HepG2 (cell line): ENCODE measurements at places on chromosomes 1 and 21. TPM values are rescaled to one million over a fixed set of nuclear protein-coding genes. Genes with fewer than 3 reads are reported as not detected.

Gene PAQR6
- 1.4 and 2.0 TPM in 2 replicates for polyA plus RNA-seq

Gene ASAP3
- 32.6 and 39.4 TPM in 2 replicates for polyA plus RNA-seq

Gene TMPRSS3
- 16.9 and 17.8 TPM in 2 replicates for polyA plus RNA-seq

Gene SLC50A1
- 46.8 and 49.5 TPM in 2 replicates for polyA plus RNA-seq

Gene RAB7B
- polyA plus RNA-seq = 0.05 and 0.39 TPM in 2 replicates

Gene ATP6V1G3
- not detected in 2 replicates for polyA plus RNA-seq

DNA sequence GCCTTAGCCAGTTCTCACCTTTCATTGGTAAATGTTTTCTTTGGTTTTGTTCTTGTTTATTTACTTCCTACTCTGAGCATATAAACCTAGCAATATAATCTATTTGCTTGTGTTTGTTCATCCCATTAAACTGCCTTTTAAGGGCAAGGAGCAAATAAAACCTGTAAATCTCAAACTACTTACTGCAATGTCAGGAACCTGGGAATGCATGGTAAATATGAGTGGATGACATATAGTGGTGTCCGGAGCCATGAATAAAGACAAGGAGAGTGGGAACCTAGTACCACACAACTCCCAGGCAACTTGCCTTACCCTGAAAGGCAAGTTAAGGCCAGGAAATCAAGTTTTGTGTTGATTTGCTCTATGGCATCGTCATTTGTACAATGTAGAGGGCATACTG is 1133.7 kb upstream of the NCAM2 start:
- DNase-seq = no peak

GRCh38 chr1:63523738-63524137 is 413 bp downstream of the EFCAB7 start:
- no peak for DNase-seq

- DNase-seq = no peak
These were observed 28.0 kb upstream of the NRDC start for GRCh38 chr1:51906306-51907078.

GRCh38 chr1:201708085-201708512 is 120.9 kb upstream of the IPO9 start:
- no peak for DNase-seq

DNA sequence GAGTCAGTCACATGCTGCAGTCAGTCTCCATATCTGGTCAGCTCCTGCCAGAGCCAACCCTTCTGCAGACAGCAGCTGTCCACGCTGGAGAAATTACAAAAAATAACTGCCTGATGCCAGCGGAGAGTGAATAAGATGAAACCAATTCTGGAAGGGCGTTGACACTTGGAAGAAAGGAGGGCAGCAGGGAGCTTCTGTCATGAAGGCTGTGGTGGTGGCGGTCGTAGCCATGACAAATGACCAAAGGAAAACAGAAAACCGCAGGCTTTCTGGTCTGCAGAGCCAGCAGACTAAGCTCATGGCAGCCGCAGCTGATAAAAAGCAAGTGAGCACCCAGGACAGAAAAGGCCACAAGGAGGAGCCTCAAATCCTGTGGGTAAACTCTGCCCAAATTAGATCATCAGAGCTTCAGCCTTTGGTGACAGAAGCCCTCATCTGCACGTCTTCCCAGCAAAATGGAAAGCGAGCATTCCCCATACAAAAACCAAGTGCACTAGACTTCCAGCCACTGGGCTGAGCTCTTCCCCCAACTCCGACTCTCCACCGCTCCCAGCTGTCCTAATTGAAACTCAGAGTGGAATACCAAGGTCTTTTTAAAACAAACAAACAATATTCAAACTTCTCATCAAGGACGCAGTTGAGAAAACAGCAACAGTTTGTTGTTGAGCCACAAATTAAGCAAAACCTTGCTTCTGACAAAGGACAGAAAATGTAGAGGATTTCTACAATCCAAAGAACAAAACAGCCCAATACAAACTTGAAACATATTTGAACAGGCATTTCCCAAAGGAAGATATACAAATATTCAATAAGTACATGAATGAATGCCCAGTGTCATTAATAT is 28.7 kb downstream of the RSPH1 start:
- DNase-seq = peak; percentile 6

DNA sequence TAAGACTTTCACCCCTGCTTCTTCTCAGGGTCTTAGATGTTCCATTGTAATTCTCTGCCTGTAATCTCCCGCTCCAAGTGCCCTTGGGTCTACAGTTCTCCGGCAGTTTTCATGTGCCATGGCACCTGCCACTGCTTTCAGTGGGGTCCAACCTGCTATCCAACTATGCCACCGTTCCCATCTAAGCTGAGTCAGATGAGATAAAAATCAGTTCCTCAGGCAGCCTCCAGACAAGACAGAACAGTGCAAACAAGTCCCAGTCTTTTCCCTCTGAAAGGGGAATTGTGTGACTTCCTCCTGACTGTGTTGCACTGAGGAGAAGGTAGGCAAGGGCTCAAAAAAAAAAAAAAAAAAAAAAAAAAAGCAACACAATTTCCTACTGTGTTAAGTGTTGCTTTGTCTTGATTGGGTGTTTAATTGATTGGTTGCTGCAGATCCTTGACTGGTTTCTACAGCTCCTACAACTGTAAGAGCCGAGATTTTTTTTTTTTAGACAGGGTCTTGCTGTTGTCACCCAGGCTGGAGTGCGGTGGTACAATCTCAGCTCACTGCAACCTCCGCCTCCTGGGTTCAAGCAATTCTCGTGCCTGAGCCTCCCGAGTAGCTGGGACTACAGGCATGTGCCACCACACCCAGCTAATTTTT is 50.7 kb downstream of the EBNA1BP2 start:
- no peak for DNase-seq

GRCh38 chr1:211714154-211714553 is 38.7 kb upstream of the NEK2 start:
- DNase-seq = no peak

DNA sequence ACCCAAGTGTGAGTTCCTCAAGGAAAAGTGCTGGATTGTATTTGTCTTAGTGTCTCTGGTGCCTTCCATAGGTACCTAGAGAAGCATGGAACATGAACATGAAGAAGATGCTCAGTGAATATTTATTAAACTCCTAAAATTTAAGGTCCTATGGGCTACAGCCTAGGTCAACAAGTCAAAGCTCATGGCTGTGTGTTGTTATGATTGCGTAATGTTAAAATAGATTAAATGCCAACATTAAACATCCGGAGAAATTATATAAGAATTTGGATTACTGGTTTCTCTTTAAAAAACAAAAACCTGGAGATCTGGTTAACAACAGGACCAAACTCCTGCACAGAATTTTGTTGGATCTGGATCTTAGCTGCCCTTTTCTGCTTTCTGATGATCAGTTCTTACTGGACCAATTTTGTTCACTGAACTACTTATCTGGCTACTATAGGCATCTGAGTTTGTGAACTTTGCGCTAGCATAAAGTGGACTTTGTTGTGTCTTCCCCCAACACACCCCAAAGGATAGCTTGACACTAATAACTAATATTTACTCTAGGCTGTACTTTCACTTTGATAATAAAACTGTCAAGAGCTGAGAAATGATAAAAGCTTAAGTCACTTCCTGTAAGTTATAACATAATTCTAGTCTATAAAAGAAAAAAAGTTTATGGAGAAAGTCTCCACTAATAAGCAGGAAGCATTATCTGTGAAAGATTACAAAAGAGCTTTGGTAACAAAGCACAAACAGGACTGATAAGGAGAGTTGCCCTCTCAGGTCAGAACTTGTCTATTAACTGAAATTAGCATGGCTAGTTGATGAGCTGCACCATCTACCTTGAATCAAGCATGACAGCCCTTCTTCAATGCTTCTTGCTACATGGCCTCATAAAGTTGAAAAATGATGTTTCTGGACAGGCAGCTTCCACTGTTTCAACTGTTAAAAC is 20.7 kb downstream of the F5 start:
- DNase-seq = peak; percentile 65

DNA sequence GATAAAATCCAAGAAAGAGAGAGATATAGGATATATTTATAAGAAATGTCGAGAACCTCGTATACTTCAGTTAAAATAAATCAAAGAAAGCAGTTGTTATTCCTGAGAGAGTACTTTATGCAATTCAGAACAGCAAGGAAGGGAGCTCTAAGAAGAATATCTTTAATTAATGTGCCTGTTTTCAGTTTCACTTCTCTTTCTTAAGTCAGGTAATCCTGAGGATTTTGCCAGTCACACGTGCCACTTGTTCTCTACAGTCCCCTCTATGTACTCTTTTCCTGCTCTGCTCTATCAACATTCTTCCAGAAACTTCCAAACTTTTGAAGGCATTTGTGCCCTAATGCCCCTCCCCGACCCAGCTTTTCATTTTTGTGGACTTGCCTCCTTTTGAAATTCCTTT is 211.9 kb downstream of the AKT3 start:
- DNase-seq = no peak

- DNase-seq = no peak
These were observed 9.6 kb upstream of the RASSF5 start for GRCh38 chr1:206497774-206498173.

DNA sequence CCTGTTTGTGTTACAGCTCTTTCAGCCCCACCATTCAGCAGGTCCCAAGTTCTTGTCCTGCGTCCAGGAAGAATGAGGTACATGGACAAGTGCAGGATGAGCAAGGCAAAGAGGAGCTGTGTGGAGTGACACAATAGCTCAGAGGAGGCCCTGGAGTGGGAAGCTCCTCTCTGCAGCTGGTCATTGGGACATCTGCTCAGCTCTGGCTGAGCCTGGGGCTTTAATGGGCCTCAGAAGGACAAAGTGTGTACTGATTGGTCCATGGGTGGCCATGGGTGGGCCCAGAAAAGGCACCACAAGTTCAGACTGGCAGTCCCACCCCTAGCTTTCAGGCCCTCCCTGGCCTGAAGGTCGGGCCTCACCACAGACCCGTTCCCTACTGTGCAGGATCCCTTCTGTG is 14.7 kb upstream of the HYI start:
- DNase-seq = no peak

- DNase-seq = no peak
These were observed 2.0 kb downstream of the CAMK2N1 start for GRCh38 chr1:20483833-20484518.

DNA sequence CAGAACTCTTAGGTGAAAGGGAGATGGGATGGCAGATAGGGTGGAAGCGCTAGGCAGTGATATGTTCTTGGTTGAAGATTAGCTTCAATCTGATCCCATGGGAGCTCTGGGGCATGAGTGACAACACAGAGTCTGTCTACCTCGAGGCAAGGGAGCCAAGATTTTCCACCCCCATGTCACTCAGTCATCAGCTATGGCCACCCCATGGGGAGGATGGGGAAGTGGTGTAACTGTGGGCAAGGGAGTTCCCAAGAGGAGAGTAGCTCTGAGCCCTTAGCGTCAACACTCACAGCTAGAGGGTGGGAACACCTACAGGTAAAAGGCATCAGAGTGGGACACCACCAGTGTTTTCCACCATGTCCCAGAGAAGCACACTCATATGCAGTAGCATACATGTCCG is 30.3 kb upstream of the C1QA start:
- no peak for DNase-seq
